Stimulated activated CD4-positive, alpha-beta T cell treated with anti-CD3 and anti-CD28 coated beads, TNF-alpha, amount 100 ng/mL, for 48 hours (primary cell): ENCODE measurements at places on chromosomes 2 and 18.

- DNase-seq: no peak
Observed at GRCh38 chr18:13804305-13804704, 19.6 kb upstream of the MC5R start.

- DNase-seq: no peak
Observed at GRCh38 chr2:6073191-6074088, 381.3 kb downstream of the SOX11 start.

DNA sequence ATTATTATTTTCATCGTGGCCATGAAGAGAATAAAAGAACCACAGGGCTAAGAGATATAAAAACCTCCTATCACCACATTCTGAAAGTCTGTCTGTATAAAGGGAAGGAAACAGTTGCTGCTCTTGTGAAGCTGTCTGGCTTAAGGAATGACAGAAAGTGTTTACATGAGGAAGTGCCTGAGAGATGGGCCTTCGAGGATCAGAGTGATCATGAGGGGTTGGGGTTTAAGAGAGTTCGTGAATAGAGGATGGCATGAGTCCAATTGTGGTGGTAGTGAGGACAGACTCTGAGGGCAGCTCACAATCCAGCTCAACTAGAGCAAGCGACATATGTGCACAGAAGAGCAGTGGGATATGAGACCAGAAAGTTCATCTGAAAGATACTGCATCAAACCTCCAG, 65.8 kb upstream of the PIEZO2 start:
- no peak for DNase-seq

- DNase-seq: no peak
Observed at GRCh38 chr2:132497591-132497990, 81.0 kb downstream of the GPR39 start.

GRCh38 chr18:58493516-58494253, 135.2 kb downstream of the ALPK2 start:
- DNase-seq: peak; percentile 69

- no peak for DNase-seq
Observed at GRCh38 chr2:64626963-64627760, 26.6 kb downstream of the SERTAD2 start.

GRCh38 chr2:223688094-223688835, 86.1 kb upstream of the SCG2 start:
- no peak for DNase-seq

- no peak for DNase-seq
Observed at GRCh38 chr2:189248141-189248540, 68.6 kb upstream of the COL5A2 start.

- no peak for DNase-seq
Observed at GRCh38 chr2:46171996-46172546, 125.1 kb upstream of the EPAS1 start.

- no peak for DNase-seq
Observed at GRCh38 chr2:17646838-17647701, 106.5 kb downstream of the SMC6 start.

- no peak for DNase-seq
Observed at GRCh38 chr18:3216987-3217386, 2.8 kb downstream of the MYOM1 start.

DNA sequence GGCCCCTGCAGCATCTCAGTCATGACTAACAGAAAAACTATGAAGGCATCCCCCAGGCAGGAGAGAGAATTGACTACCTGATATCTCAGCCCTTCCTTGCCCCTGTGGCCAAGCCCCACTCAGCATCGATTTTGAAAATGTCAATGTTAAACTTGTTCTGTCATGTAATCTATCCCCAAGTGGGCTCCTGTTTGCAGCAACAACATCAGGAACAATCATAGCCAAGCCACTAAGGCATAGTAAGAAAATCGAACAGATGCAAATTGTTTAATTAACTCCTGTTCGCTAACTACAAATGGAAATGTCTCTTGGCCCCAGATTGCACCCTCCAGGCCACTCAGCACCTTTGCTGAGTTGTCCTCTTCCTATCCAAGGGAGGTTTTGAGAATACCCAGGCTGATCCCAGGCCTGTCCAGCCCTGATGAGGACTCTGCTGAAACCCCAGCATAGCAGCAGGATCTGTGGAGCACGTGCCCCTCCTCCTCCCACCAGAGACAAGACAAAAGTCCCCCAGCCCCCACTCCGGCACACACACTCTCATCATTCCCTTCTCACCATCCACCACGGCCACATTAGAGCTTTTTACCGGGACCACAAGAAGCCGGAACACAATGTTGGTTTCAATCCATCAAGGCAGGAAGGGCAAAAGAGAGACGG, 150.1 kb downstream of the TNS1 start:
- DNase-seq: no peak

- DNase-seq: no peak
Observed at GRCh38 chr2:109317471-109318095, 188.6 kb downstream of the SH3RF3 start.

GRCh38 chr2:235263205-235264120, 230.4 kb upstream of the AGAP1 start:
- no peak for DNase-seq

DNA sequence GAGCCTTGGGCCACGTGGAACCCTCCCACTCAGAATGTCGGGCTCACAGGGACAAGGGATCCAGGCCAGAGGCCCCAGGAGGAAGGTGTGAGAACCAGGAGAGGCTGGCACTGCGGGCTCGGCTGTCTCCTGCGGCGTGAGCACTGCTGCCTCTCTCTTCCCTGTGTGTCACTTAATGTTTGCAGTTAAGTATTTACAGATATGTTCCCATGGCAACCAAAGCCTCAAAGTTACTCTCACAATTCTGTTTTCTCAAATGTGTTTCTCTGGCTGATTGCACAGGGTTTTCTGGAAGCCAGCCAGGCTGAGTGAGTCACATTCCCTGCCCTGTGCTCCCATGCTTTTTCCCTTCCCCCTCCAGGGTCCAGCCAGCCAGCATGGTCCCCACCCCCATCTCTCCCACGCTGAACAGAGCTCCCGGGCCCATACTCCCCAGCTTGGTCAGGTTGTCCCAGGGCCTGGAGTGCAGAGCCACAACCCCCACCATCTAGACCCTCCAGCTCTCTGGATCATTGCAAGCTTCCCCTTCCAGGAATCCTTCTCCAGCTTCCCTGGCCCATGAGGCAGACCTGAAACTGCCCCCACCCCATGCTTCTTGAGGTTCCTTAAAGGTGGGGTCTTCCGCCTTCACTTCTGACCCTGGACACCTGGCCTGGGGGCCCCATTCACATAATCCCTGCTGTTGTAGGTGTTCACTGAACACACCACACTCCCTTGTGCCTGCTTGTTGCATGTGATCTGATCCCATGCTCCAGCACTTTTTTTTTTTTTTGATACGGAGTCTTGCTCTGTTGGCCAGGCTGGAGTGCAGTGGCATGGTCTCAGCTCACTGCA, 265.9 kb downstream of the CELF4 start:
- no peak for DNase-seq

DNA sequence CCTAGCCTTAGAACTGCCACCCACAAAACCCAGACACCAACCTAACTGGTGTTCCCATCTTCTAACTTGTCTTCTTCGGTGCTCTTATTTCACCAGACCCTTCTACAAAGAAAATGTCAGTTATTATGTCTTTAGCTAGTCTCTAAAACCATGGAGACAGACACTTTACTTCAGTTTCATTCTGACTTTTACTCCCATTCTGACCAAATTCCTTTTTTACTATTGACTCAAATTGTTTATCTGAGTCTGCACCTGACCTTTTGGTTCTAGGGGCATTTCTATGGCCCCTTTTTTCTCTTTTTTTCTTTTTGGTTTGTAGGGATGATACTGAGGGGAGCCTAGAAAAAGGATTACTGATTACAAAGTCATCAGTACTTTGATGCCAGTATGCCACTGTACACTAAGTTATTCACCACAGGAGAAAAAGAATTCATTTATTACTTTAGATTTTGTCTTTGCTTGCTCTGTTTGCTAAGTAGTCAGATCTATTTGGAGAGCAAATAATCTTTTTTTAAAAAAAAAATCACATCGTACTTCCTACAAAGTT, 6.8 kb upstream of the SLC1A4 start:
- no peak for DNase-seq

GRCh38 chr2:66001538-66001937, 433.4 kb upstream of the MEIS1 start:
- DNase-seq: no peak

GRCh38 chr18:6111726-6112125, 216.4 kb upstream of the TMEM200C start:
- DNase-seq: no peak

DNA sequence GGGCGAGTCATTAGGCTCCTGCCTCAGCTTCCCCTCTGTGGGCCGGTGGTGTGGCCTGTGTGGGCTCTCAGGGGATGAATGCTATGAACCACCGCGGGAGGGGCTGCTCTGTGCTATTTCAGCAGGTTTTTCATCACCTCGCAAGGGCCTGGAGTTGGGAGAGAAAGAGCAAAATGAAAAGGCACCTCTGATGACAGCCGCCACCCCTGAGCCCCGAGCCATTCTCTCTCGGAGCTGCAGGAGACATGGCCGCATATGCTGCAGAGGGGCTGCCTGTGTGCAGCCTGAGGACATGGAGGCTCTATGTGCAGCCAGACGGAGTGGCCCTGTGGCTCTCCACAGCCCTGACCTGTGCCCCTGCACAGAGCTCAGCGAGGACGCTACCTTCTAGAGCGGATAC, 96.2 kb upstream of the CTDP1 start:
- no peak for DNase-seq

GRCh38 chr2:16102976-16103380, 162.6 kb downstream of the MYCN start:
- DNase-seq: no peak

DNA sequence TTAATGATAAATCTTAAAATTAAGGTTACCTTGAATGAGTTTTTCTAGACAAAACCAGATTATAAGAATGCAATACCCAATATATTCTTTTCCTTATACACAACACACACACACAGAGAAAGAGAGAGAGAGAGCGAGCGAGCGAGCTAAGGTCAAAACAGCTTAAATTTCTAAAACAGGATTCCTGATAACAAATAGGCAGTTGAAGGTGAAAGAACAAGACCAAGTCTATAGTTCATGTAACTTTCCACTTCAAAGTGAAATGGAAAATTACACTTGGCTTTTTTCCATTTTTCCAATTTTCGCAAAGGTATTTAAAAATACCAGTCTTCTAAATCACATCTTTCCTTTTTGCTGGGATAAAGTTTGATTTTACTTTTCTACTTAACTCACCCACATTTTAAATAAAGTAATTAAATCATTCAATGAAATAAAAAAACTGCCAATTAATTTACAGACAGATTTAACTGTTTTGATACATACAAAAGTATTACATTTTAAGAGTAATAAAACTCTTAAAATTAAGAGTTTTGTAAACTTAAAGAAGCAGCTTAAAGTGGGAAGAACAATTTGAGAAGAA, 98.8 kb downstream of the COBLL1 start:
- DNase-seq: no peak

GRCh38 chr2:231522418-231523180, 7.6 kb downstream of the NMUR1 start:
- DNase-seq: no peak

GRCh38 chr2:223928113-223929006, 16.8 kb downstream of the WDFY1 start:
- no peak for DNase-seq

DNA sequence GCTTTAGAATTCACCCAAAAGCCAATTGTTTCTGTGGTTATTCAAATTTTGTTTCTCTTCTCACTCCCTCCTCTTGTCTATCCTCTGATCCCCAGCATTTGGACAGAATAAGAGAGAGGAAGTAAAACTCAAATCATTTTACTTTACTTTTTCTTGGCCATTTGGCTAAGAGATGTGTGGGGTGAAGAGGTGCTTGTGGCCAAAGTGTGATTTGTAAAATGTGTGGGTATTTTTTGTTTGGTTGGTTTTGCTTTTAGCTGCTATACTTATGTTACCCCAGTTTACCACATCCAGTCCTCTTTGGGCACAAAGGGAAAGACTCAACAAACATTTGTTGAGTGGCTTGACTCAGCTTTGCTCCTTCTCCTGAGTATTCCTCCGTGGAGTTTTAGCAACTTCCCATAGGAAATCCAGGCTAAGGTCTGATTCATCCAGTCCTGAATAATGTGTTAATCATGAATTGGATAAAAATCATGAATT, 109.1 kb upstream of the CYP1B1 start:
- DNase-seq: no peak

GRCh38 chr2:56688661-56689060, 504.9 kb downstream of the CCDC85A start:
- no peak for DNase-seq

GRCh38 chr2:43102366-43103092, 123.9 kb downstream of the ZFP36L2 start:
- no peak for DNase-seq

DNA sequence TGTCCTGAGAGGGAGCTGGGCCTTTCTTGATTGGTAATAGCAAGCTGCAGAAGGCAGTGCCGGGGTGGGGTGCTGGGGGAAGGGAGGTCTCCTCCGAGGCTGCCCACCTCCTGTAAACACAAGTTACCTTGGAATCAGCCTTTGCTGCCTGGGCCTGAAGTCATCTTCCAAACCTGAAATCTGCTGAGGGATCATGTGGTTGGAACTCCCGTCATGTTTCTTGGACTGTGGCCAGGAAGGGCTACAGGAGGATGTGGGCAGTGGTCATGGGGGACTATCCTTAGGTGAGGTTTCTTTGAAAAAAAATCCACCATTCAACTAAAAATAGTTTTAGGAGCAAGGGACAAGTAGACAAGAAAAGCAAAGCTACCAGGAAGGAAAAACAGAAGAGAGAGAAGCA, 74.2 kb downstream of the CDK15 start:
- no peak for DNase-seq

- DNase-seq: no peak
Observed at GRCh38 chr2:58449286-58450010, 208.3 kb upstream of the FANCL start.

DNA sequence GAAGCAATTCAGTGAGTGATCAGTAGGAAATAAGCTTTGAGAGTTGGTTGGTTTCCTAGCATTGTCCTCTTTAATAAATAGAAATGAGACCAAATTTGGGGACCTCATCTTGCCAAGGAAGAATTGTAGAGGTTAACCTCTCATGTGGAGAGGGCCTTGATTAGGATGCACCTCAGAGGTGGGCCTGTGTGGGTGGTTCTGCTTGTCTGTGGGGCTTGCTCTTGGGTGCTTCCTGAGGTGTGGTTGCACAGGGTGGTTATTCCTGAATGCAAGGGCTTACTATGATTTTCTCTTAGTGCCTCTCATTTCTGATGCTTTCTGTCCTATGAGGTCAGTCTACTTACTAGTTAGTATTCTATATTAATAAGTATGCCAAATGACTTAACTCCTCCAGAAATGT, 89.6 kb upstream of the MGAT5 start:
- DNase-seq: no peak
